ENCODE measurements at places on chromosomes 13 and 19. TPM values are rescaled to one million over a fixed set of nuclear protein-coding genes. Genes with fewer than 3 reads are reported as not detected.

GRCh38 chr13:102141625-102142472 lies 260.0 kb downstream of the FGF14 start:
- DNase-seq, result peak; percentile 2

DNA sequence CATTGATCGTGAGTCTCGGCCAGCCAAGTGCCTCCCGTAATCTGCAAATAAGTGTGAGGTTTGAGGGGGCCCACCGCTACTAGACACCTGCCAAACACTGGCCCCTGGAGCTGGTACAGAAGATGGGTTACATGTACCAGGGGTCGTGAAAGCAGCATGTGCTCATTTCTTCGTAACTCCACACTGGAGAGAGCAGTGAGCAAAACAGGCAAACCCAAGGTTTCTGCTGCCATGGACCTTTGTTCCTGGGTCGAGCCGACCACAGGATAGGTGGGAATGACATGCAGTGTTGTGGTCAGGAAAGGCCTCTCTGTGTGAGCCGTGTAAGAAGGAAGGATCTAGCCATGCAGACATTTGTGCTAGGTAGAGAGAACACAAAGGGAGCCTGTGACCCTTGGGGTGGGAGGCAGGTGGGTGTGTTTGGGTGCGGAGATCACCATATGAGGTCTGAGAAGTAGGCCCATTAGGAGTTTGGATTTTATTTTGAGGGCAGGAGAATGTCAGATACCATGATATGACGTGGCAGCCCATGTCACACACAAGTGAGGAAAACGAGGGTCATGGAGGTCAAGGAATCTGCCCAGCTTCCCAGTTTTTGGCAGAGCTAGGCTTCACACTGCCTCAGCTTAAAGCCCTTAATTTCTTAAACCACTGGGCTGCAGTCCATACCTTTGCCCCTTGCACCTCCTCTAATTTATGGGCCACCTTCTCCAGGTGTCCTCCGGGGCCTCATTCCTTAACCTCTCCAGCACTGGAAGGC lies 919 bp downstream of the GTF3A start:
- peak; percentile 30 for DNase-seq

DNA sequence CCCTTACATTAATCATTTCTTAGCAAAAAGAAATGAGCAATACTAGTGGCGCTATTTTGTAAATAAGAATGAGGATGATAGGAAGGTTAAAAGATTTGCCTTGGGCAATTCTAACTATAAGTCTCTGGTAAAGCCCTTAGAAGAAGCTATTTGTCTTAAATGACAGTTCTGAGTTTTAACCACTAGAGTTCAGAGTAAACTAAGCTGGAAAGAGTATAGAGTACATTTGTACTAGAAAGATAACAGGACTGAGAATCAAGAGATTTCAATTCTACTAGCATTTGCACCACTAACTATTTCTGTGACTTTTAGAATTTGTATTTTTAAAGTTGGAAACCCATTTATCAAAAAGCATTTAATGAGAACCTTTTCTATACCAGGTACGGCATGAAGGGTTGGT lies 750.3 kb downstream of the OLFM4 start:
- no peak for DNase-seq

DNA sequence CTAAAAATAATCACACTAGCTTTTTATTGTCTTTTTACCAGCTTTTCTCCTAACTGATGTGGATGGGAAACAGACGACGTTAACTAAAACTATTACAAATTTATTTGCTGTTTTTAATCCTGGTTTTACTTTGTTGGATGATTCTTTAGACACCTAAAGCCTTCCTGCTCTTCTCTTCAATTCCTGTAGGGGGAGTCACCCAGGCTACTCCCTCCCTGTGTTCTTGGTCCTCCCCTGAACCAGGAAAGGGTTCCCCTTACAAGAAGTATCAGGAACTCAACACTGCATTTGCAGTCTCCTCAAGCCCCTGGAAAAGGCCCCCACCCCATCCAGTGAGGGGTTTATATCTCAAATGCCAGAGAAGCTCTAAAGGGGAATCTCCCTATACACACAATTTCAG lies 206.1 kb downstream of the SUCLA2 start:
- no peak for DNase-seq

DNA sequence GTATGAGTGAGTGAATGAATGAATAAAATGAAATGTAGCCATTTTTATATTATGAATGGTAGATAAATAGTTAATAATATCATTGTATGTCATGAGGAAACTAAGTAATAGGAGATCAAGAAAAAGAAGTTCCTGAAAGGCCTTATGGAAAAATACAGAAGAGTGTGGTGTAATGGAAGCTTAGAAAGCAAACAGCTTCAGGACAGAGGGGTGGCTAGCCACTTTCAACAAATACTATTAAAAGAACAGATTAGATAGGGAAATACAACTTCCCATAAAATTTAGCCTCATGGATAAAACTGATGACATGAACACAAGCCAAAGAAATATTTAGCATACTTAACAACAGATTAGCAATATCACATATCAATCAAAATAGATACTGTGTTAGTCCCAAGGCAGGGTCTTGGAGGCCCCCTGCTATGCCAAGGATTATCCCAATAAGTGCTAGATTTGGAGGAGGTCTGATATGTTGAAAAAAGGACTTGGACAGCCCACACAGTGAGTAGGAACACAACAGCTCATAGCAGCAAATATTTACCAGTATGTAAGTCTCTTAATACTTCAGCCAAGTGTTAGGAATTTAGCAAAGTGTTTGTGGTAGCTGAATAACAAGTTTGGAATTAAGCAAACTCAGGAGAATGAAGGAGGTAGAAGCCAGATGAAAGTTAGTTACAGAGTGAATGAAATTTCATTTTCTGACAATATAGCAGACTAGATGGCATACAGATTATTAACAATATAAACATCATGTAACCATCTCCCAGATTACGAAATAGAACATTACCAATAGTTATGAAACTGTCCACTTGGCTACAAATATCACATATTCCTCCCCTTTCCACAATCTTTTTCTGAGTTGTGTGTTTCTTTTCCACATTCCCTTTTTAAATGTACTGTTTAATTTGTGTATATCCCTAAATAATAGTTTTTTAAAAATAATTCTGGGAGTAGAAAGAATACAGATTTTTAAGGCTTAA lies 1632.0 kb downstream of the PCDH9 start:
- no peak for DNase-seq

- DNase-seq, result peak; percentile 88
Measured at GRCh38 chr19:6092329-6093286, 17.7 kb downstream of the RFX2 start.

DNA sequence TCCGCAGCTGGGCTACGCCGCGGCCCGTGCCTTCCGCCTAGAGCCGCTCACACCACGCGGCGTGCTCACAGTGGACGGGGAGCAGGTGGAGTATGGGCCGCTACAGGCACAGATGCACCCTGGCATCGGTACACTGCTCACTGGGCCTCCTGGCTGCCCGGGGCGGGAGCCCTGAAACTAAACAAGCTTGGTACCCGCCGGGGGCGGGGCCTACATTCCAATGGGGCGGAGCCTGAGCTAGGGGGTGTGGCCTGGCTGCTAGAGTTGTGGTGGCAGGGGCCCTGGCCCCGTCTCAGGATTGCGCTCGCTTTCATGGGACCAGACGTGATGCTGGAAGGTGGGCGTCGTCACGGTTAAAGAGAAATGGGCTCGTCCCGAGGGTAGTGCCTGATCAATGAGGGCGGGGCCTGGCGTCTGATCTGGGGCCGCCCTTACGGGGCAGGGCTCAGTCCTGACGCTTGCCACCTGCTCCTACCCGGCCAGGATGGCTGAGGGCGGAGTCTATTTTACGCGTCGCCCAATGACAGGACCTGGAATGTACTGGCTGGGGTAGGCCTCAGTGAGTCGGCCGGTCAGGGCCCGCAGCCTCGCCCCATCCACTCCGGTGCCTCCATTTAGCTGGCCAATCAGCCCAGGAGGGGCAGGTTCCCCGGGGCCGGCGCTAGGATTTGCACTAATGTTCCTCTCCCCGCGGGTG lies 7.4 kb downstream of the DBP start:
- DNase-seq, result peak; percentile 89

GRCh38 chr19:51822946-51823345 lies 28.0 kb downstream of the FPR3 start:
- DNase-seq, result no peak

DNA sequence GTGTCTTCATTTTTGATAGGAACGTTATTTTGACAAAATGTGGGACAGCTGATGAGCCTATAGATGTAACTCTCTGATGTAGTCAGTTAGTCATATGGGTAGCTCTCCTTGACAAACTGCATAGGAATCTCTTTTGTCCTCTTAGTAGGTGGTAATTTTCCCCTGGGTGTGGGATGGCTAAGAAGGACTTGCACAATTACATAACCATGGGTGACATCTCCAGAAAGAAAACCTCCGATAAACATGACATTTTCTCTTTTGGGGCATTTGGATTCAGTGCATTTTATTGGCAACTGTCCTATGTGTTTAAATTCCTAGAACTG lies 41.8 kb downstream of the IGFL3 start:
- DNase-seq, result no peak

GRCh38 chr19:13016245-13016627 lies 21.0 kb downstream of the NFIX start:
- no peak for DNase-seq

DNA sequence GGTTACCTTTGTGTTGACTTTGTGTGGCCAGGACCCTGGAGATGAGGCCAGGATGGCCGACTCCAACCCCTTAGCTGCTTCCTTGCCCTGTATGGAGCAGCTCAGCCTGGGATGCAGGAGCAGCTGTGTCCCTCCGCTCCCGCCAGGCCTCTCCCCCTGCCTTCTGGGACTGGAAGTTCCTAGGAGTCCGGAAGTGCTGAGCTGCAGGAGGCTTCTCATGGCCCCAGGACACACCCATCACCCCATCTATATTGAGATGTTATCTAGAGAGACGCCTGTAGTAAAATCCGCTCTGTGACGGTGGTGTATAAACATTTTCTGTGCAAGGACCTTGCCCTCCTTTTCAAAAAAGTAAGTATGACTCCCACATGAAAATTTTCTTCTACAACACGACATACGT lies 27.0 kb downstream of the WTIP start:
- DNase-seq, result no peak

Gene TTYH1
- 10.1 TPM for polyA plus RNA-seq

Gene MIDN
- polyA plus RNA-seq, result 106 TPM

Gene LIM2
- polyA plus RNA-seq, result not detected

Data from small intestine (tissue), 16 donors.